ENCODE measurements at places on chromosomes 3 and 15.

DNA sequence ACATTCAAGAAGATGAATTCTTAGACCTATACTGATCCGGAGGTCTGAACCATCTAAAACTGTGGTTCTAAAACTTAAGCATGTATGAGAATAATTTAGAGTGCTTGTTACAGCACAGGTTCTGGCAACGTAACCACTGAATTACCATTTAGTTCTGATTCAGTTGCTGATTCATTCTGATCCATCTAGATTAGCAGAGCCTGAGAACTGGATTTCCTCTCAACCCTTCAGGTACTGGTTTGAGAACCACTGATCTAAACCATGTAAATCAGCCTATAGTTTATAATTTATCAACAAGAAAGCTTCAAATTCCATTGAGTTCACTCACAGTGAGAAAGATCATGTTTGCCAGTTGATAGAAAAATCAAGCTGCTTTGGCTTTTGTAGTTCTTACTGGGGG, 1001.1 kb upstream of the EPHA6 start:
- DNase-seq, result peak; percentile 10

DNA sequence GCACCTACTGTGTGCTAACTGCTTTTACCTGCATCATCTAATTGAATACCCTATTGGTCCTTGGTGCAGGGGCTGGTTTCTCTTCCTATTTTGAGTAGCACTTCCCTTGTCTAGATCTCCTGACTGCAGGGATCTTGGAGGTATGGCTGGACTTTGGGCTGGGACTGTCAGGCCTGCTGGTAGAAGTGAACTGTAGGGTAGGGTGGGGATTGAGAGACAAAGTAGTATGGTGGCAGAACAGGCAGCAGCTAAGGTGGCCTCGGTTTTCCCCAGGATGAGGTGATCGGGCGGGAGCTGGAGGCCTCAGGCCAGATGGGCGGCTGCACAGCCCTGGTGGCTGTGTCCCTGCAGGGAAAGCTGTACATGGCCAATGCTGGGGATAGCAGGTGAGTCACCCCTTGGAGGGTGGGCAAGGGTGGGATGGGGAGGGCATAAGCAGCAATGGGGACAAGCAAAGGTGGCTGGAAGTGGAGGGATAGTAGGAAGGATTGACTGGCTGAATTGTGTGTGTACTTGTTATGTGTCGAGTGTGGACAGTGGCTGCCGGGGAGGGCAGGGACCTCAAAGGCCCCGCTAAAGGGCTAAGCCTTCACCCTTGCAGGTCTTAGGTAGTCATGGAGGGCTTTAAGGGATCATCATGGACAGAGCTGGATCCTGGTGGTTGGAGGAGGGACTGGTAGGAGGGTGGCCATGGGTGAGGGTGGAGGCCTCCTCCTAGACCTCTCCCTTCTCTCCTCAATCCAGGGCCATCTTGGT, 2.0 kb downstream of the PPM1M start:
- DNase-seq, result no peak

DNA sequence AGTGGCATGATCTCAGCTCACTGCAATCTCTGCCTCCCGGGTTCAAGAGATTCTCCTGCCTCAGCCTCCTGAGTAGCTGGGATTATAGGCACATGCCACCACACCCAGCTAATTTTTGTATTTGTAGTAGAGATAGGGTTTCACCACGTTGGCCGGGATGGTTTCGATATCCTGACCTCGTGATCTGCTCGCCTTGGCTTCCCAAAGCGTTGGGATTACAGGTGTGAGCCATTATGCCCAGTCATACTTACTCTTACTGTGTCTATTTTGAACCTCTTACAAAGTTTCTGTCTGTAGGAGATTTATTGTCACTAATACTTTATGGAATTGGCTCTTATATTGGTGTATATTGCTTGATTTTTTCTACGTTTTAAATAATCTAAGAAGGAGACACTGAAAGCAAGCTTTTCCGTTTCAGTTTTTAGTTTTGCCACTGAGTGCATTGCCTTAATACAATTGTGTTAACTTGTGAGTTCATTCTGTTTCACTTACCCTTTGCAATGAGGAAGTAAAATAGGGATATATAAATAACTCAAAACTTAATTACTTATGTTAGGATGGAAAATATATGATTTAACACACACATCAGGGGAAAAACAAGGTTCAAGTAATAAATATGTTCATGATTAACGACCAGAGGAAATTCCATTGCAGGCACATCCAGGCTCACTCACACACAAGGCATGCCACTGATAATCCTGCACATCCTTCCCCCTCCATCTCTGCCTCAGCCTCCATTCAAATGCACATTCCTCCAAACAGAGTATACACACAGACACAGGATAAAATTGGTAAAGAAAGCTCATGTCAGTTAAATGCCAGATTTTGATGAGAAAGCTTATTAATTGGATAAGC, 279.3 kb upstream of the RASGRP1 start:
- peak; percentile 99 for DNase-seq

- no peak for DNase-seq
Observed at GRCh38 chr3:49533786-49534519, 20.3 kb upstream of the BSN start.

GRCh38 chr3:185420762-185421161, 57.8 kb downstream of the MAP3K13 start:
- no peak for DNase-seq

DNA sequence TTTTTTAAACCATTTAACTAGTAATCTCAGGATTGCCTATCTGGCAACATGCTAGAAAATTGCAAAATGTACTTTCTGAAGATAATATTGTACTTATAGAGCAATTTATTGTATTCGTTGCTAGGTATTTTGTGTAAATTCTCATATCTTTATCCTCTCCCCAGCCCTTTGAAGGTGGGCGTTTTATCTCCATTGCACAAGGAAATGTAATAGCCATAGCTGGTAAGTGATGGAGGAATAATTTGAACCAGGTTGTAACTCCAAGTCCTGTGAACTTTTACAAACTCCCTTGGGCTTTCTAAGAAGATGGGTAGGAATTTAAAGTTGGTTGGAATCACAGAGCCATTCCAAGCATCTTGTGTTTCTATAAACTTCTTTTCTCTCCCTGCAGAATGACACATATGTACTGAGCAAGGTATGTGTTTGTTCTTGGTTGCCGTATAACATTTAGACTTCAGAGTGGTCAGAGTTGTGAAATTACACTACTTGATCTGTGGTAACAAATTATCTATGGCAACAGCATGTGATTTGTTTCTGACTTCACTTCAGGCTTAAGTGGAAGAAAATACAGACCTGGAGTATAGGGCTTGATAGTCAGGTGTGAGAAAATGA, 170.9 kb downstream of the AKAP13 start:
- peak; percentile 24 for DNase-seq

DNA sequence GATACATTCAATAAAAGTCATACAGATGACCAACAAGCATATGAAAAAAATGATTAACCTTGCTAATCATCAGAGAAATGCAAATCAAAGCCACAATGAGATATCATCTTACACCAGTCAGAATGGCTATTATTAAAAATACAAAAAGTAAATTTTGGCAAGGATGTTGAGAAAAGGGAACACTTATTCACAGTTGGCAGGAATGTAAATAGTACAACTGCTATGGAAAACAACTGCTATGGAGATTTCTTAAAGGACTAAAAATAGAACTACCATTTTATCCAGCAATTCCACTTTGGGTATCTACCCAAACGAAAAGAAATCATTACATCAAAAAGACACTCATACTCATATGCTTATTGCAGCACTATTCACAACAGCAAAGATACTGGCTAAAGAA, 1121.8 kb downstream of the TBL1XR1 start:
- no peak for DNase-seq

GRCh38 chr15:51382787-51383186, 41.3 kb downstream of the GLDN start:
- DNase-seq, result peak; percentile 49

DNA sequence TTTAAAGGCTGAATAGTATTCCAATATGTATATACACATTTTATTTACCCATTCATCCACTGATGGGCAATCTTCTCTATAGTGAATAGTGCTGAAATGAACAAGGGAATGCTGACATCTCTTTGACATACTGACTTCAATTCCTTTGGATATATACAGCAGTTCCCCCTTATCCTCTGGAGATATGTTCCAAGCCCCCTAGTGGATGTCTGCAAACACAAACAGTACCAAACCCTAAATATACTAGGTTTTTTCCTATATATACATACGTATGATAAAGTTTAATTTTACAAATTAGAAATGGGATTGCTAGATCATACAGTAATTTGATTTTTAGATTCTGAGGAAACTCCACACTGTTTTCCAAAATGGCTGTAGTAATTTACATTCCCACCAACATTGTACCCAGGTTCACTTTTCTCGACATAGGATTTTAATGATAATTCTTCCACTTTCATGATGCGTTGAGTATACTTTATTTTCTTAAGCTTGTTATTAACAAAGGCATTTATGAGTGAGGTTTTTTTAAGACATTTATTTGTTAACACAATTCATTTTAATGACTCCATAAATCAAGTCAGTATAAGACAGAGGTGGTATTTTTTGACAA, 38.2 kb downstream of the VPS13C start:
- no peak for DNase-seq

DNA sequence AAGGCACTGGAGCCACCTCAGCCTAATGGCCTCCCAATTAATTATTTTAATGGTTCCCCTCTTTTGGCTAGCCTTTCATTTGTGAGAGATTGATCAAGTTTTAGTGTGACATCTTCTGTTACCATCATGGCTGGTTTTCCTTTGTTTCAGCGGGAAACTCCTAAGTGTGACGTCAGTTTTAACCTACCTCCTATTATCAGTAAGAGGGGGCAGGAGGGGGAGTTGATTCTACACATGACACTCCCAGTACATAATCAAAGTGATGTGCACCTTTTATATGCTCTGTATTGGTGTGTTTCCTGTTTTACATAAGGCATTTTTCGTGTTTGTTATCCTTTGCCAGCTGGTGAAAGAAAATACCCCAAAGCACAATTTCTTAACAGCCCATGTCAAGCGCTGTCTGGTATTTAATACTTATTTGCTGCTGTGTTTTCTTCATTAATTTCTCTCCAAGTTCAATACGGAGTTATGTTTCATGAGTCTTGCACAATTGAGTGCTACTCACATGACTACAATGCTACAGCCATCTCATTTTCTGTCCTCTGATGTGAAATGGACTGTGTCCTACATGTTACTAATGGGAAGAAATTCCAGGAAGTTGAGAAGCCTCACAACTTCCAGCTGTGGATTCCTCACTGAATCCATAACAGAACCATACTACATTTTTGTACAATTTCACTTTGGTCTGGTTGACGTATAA, 52.2 kb upstream of the POLR2M start:
- DNase-seq, result peak; percentile 70

GRCh38 chr3:193863657-193864357, 270.8 kb downstream of the OPA1 start:
- peak; percentile 23 for DNase-seq

DNA sequence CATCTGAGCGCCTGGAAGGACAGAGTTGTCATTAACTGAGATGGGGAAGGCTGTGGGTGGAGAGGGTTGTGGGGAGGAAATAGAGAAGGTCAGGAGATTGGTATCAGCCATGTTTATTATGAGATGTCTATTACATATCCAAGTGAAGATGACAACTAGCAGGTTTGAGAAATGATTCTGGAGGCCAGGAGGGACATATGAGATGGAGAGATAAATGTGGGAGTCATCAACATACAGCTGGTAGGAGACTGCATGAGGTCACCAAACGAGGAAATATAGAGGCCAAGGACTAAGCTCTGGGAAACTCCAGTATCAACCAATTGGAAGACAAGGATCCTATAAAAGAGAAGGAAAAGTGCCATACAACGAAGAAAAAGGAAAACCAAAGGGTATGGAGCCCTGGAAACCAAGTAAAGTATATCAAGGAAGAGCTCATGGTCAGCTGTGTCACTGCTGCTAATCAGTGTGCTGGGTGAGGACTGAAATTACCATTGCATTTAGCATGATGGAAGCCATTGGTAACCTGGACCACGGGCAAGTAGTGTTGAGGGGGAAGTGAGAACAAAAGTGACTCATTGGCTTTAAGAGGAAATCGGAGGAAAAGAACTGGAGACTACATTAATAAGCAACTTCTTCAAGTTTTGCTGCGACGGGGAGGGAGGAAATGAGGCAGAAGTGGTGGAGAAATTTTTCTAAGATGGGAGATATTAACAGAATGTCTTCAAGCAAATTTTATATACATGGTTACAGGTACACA, 14.0 kb upstream of the UACA start:
- no peak for DNase-seq

GRCh38 chr3:61438253-61439121, 122.9 kb upstream of the PTPRG start:
- DNase-seq, result no peak

GRCh38 chr3:138197058-138197457, 10.0 kb downstream of the ARMC8 start:
- DNase-seq, result peak; percentile 6
